ENCODE measurements at places on chromosomes 4 and X.

DNA sequence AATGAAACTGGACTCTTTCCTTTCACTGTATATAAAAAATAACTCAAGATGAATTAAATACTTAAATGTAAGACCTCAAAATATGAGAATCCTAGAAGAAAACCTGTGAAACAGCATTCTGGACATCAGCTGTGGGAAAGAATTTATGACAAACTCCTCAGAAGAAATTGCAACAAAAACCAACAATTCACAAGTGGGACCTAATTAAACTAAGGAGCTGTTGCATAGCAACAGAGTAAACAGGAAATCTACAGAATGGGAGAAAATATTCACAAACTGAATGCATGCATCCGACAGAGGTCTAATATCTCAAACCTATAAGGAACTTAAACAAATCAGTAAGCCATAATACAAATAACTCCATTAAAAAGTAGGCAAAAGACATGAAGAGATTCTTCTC lies 851.7 kb upstream of the PCDH10 start:
- no peaks in the 10 kb centered on the region for H3K36me3 ChIP-seq
- no peak overlapping the region for H3K27ac ChIP-seq
- H3K4me1 ChIP-seq, result no peaks in the 10 kb centered on the region
- no peak for DNase-seq
- H3K27me3 ChIP-seq, result no peaks in the 10 kb centered on the region

DNA sequence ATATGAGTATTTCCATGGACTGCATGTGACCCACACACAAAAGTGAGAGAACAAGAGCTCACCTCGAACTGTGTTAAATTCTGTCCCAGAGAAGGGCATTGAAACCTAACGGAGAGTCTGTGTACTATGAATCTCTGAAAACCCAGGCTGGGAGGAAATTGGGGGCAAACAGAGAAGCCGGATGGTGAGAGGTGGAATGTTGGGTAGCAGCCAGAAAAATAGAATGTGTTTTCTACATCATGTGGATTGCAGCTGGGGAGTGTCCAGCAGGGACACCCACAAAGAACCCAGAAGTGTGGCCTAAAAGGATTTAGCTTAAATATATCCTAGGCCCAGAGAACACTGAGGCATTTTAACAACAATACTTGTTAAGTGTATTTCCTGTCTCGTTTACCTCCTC lies 38.6 kb downstream of the MND1 start:
- no peaks in the 10 kb centered on the region for H3K27me3 ChIP-seq
- no peaks in the 10 kb centered on the region for H3K4me1 ChIP-seq
- no peak for DNase-seq
- H3K27ac ChIP-seq, result no peak overlapping the region
- no peak overlapping the region for H3K4me3 ChIP-seq

- no peak for DNase-seq
- no peaks in the 10 kb centered on the region for H3K36me3 ChIP-seq
- peaks cover 18% of the 10 kb centered on the region for H3K4me1 ChIP-seq
- peak overlapping the region; percentile 7 for H3K27ac ChIP-seq
- H3K4me3 ChIP-seq, result no peak overlapping the region
- H3K27me3 ChIP-seq, result no peaks in the 10 kb centered on the region
Measured at GRCh38 chrX:15883540-15883863, 28.9 kb upstream of the AP1S2 start.

DNA sequence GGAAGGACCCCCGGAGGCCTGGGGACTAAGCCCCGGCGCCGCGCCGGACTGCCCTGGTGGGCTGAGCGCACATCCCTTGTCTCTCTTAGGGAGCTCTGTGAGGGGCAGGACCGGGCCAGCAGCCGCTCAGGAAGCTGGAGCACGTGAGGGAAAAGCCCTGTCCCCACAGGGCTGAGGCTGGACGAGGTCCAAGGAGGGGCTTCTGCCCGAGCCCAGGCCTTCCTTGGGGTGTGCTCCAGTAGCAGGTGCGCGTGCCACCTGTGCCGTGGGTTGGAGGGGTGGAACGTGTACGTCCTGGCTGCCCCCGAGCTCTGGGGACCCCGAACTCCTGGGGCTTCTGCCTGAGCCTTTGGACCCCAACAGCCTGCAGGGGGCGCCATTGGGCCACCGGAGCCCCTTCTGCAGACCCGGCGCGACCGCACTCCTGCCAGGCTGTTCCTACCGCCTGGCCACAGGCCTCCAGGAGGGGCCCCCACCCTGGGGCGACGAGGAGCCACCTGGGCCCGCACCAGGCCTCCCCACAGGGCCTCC lies 27.2 kb downstream of the TACC3 start:
- peak overlapping the region; percentile 17 for H3K4me3 ChIP-seq
- no peaks in the 10 kb centered on the region for H3K4me1 ChIP-seq
- H3K36me3 ChIP-seq, result no peaks in the 10 kb centered on the region
- no peak overlapping the region for H3K27ac ChIP-seq

DNA sequence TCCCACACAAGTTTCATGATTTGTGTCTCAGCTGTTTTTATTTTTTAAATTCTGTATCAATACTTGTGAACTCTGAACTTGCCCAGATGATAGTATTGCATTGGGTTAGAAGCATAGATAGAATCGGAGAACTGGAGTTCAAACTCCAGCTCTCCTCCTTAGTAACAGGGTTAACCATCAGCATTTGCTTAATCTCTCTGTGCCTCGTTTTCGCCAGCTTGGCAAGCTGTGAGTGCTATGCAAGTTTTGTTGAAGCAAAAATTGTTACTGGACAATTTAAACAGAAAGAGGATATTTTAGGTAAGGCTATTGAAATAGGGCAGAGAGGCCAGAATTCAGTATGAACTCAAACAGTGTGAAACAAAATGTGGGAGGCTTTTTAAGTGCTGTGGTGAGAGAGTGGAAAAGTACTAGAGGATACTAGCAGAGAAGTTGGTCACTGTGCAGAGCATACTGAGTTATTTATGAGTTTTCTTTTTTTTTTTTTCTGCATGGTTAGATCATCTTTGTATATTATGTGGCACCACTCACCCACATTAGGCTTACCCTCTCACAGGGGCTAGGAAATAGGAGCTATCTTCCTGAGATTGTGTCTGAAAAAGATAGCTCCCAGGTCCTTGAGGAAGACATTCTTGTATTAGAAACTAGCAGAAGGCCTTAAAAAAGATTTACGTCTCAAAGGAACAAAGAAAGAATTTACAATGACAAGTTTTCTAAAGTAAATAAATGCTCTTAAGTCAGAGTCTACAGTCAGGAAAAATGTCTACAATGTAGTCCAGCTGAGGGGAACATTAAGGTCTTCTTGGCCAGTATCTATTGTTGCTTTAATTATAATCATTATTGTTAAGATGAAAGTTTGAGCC lies 1126.6 kb downstream of the FAT4 start:
- no peaks in the 10 kb centered on the region for H3K27me3 ChIP-seq
- H3K36me3 ChIP-seq, result no peaks in the 10 kb centered on the region
- H3K4me1 ChIP-seq, result no peaks in the 10 kb centered on the region
- H3K4me3 ChIP-seq, result no peak overlapping the region
- H3K27ac ChIP-seq, result no peak overlapping the region

DNA sequence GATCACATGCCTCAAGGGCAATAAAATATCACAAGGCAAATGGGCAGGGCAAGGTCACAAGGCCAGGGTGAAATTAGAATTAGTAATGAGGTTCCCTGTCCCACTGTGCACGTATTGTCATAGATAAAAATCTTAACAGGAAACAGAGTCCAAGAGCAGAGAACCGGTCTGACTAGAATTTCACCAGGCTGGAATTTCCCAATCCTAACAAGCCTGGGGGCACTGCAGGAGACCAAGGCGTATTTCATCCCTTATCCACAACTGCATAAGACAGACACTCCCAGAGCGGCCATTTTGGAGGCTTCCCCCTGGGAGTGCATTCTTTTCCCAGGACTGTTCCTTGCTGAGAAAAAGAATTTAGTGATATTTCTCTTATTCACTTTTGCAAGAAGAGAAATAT lies 25.9 kb upstream of the PRDM5 start:
- H3K4me3 ChIP-seq, result no peak overlapping the region
- H3K36me3 ChIP-seq, result no peaks in the 10 kb centered on the region
- no peaks in the 10 kb centered on the region for H3K27me3 ChIP-seq

GRCh38 chr4:138222046-138222445 lies 20.1 kb downstream of the SLC7A11 start:
- no peak for DNase-seq
- no peak overlapping the region for H3K4me3 ChIP-seq
- H3K4me1 ChIP-seq, result no peaks in the 10 kb centered on the region
- H3K27me3 ChIP-seq, result no peaks in the 10 kb centered on the region
- no peak overlapping the region for H3K27ac ChIP-seq
- no peaks in the 10 kb centered on the region for H3K36me3 ChIP-seq

DNA sequence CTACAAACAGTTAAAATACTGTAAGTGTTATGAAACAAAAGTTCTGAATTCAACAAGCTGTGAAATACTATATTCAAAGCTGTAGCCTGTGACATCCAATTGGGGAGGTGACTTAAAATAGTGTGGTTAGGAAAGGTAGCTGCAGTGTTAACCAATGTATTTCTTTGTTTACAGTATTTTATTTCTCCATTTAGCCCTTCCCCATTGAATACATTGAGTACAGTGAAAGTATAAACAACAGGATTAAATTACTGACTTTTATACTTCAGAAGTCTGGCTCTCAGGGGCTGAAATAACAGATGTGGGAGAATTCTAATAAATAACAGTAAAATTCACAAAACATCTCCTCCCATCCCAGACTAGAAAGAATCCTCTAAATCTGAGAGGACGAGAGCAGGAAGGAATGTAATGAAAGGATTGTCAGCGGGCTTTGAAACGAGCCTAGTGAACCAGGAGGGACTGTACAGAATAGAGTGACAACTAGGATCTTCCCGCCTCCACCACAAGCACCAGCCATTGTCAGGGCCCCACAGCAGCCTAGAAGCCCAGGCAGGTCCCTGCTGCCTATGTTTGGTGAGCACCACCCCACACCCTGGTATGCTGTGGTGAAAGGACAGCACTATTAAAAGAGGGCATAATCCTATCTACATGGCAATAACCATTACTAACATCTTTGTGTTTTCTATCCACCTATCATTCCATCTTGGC lies 73.7 kb downstream of the SPCS3 start:
- H3K4me1 ChIP-seq, result no peaks in the 10 kb centered on the region
- DNase-seq, result no peak
- H3K27ac ChIP-seq, result no peak overlapping the region
- no peaks in the 10 kb centered on the region for H3K36me3 ChIP-seq
- no peak overlapping the region for H3K4me3 ChIP-seq
- H3K27me3 ChIP-seq, result no peaks in the 10 kb centered on the region

GRCh38 chr4:148737061-148737770 lies 295.0 kb upstream of the NR3C2 start:
- H3K27ac ChIP-seq, result no peak overlapping the region
- DNase-seq, result no peak
- H3K27me3 ChIP-seq, result no peaks in the 10 kb centered on the region
- no peak overlapping the region for H3K4me3 ChIP-seq

- no peak overlapping the region for H3K4me3 ChIP-seq
- H3K27ac ChIP-seq, result no peak overlapping the region
- H3K4me1 ChIP-seq, result no peaks in the 10 kb centered on the region
- DNase-seq, result no peak
Measured at GRCh38 chr4:176690716-176691115, 102.0 kb downstream of the VEGFC start.

- no peak overlapping the region for H3K4me3 ChIP-seq
- no peak for DNase-seq
- H3K27ac ChIP-seq, result no peak overlapping the region
- no peaks in the 10 kb centered on the region for H3K27me3 ChIP-seq
Measured at GRCh38 chrX:10557166-10557565, 63.2 kb downstream of the MID1 start.

DNA sequence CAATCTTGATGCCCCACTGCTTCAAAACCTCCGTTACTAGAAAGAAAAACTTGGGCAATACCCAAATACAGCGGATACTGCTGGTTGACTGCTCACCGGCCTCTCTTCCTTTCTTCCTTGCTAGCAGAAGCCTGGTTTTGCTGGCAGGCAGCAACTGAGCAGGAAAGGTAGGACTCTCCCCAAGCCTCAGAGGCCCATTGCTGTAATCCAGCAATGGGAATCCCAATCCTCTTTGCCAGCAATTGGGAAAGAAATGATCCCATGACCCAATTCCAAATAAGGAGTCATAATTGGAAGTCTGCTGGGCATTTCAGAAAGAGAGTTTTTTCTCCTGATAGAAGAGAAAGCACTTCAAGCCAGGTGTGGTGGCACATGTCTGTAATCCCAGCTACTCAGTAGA lies 394.5 kb downstream of the BCOR start:
- H3K4me3 ChIP-seq, result no peak overlapping the region
- no peak for DNase-seq
- no peak overlapping the region for H3K27ac ChIP-seq
- H3K27me3 ChIP-seq, result no peaks in the 10 kb centered on the region

DNA sequence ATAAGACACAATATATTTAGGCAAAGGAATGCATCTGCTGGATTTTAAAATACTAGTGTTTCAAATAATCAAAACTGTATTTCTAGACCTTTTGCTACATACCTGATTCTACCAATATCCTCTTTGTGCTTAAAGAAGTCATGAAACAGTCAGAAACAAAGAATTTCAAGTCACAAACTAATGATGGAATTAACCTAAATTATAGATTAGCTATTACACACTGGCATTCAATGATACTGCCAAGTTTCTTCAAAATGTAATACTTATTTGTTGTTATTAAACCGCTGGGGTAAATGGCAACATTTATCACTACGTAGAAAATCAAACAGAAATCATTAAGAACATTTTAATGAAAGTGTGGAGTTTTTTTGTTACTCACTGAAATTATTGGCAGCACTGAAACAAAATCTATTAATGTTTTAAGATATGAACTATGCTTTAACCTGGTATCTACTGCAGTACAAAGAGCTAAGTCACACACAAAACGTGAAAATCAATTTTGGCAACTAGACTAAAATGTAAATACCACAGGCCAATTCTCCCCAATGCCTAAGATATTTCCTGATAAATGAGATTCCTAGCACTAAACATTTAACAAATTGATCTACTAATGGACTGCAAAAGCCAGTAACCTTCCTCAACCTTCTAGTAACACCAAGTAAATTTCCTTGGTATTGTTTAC lies 19.4 kb downstream of the PDGFC start:
- no peaks in the 10 kb centered on the region for H3K27me3 ChIP-seq
- H3K4me3 ChIP-seq, result no peak overlapping the region
- H3K4me1 ChIP-seq, result no peaks in the 10 kb centered on the region
- no peak for DNase-seq

DNA sequence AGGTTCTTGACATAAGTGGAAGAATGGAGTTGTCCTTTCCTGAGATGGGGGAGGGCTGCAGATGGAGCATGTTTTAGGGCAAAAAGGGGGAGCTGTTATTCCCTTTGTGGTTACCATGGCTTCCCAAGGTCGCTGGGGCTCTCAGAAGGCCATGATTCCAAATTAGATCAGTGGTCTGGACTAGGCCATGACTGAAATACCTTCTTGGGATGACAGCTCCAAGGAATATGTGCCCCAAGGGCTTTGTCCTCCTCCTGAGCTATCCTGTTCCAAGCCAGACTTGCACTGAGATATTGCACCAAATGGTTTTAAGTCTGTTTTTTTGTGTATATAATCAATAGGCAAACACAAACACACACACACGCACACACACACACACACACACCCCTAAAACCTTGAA lies 3.0 kb upstream of the RBPJ start:
- no peaks in the 10 kb centered on the region for H3K36me3 ChIP-seq
- H3K27ac ChIP-seq, result no peak overlapping the region
- H3K4me3 ChIP-seq, result no peak overlapping the region
- DNase-seq, result no peak
- no peaks in the 10 kb centered on the region for H3K27me3 ChIP-seq

- H3K4me1 ChIP-seq, result no peaks in the 10 kb centered on the region
- DNase-seq, result no peak
- H3K27ac ChIP-seq, result no peak overlapping the region
- H3K36me3 ChIP-seq, result no peaks in the 10 kb centered on the region
- H3K4me3 ChIP-seq, result no peak overlapping the region
- no peaks in the 10 kb centered on the region for H3K27me3 ChIP-seq
Measured at GRCh38 chrX:72048510-72049455, 82.9 kb downstream of the RTL5 start.
